HS-27A (cell line): ENCODE measurements at places on chromosomes 2 and 18.

DNA sequence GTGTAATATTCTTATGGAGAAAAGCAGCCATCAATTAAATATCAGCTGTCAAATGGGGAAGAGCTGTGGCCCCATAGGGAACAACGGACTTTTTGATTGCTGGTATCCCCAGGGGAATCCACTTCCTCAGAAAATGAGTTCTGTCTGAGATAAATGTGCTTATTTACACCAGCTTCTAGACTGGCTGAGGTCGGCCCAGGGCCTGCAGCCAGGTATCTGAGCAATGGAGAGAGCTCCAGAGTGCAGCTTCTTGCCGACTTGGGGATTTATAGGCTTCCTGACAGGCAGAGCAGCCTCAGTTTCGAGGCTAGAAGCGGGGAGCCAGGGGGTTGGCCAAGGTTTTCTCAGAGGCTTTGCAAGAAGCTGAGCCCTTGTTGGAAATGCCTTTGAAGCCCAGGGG, 67.2 kb downstream of the MCFD2 start:
- DNase-seq = no peak

DNA sequence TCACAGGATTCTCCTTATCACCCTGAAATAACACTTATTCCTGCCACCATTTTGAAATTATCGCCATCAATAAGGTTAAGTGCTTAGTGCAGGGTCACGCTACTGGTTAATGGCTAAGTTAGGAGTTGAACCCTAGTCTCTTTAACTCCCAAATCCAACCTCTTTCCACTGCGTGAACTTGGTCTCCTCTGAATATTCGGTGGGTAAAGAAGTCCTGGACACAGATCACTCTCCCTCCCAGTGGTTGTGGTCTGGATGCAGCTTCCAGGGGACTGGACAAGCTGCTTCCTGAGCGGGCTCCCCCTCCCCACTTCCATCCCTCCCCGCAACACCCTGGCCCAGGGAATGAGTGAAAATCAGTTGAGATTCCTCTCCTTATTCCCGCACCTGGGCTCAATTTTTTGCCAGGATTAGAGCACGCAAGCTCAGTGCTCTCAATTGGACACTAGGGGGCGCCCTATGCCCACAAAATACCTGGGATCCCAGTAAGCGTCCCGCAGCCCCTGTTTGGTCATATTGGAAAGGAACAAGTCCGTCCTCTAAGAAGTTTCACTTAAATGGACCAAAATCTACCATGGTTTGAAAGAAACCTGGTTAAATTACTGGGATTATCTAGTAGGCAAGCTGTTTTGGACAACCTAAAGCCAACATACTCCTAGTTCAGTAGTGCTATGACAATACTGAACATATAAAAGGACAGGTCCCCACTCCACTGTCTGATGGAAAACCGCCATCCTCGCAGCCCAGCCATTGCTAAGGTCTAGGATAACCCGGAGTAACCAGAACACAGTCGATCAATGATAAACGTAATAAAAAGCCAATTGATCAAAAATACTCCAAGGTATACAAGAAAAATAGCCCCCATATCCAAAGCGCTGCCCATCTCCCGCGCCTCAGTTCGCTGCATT, 40.4 kb downstream of the DHRS9 start:
- DNase-seq = peak; percentile 30

GRCh38 chr2:163558251-163559021, 177.4 kb downstream of the FIGN start:
- no peak for DNase-seq

GRCh38 chr2:200702044-200702443, 109.7 kb upstream of the BZW1 start:
- DNase-seq = no peak

- no peak for DNase-seq
Observed at GRCh38 chr2:6053743-6054142, 361.6 kb downstream of the SOX11 start.

GRCh38 chr2:231181860-231182512, 16.4 kb upstream of the ARMC9 start:
- DNase-seq = no peak

GRCh38 chr18:23938901-23939341, 75.6 kb upstream of the TTC39C start:
- no peak for DNase-seq

- DNase-seq = no peak
Observed at GRCh38 chr2:16142383-16143361, 202.3 kb downstream of the MYCN start.

DNA sequence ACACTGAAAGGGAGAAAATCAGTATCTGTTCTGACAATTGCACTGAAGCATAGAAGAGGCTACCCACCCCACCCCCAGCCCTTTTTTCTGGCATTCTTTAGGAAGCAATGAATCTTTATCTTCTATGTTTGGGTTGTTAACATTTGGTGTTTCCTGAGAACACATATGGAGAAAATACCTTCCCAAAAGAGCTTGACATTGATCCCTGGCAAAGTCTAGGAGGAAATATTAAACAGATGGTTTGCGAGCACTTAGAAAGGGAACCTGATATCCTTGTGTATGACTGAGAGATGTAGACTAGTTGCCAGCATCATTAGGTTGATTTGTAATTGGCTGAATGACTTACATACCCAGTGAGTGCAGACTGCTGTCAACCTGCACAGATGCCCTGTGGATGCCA, 42.9 kb downstream of the DOK1 start:
- no peak for DNase-seq

DNA sequence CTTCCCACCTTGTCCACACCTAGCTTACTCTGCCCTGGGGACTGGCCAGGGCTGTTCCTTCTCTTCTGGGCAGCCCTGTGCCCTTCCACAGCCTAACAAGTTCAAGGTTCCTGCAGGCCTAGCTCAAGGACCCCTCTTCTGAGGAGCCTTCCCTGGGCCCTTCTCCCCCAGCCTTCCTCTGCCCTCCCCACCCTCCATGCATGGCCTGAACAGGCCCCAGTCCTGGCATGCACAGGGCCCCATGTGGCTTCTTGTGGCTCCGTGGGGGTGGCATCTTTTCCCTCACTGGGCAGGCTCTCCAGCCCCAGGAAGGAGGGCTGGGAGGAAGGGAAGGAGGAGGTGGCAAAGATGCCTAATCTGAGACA, 162.9 kb downstream of the CELF4 start:
- DNase-seq = no peak
